AG04450 (cell line): ENCODE measurements at places on chromosomes 4 and X.

GRCh38 chr4:175339100-175339707, 421.0 kb downstream of the ADAM29 start:
- DNase-seq: no peak

DNA sequence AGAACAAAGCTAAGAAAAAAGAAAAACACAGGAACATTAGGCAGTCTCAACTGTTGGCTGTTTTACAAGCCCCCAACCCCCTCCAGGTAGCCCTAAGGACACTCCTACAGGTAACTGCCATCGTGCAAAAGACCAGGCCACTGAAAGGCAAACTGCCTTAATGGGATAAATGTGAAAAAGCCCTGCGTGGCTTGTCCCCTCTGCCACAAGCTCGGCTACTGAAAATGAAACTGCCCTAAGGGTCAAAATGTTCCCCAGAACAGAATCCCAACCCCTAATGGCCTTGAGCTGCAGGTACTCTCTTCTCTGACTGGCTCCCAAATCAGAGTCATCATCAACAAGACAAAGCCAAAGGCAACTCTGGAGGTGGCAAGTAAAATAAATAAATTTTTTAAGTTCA, 84.8 kb downstream of the MSN start:
- no peak for DNase-seq

DNA sequence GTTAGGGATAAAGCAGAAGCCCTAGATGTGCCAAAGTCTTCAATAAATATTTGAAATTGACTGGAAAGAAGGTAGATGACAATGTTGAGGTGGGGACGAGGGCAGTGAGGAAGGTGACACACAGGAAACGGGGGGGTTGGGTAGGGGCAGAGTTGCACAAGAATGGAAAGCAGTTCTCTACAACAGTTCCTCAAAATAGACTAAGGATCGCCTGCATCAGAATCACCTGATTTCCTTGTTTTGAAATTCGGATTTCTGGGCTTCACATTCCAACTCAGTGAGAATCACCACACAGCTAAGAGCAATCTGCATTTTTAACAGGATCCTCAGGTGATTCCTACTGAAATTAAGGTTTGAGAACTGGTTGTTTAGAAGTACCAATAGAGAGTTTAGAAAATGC, 70.6 kb downstream of the ARFIP1 start:
- DNase-seq: no peak

DNA sequence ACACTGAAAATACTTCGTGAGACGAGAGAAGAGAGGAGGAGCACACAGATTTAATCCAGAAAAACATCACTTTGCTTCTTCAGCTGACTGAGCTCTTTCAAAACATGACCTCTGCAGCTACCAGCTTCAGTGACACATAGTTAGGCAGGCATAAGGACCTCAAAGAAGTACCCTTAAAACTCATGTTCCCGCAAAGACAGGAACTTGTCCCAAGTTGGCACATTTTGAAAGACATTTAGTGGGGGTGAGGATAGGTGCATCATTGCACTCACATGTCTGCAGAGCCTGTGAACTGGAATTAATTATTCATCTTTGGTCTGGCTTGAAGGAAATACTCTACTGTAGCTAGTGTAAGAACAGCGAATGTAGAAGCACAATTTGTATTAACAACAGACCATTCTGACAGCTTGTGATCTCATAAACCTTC, 221.8 kb downstream of the MGST2 start:
- no peak for DNase-seq

DNA sequence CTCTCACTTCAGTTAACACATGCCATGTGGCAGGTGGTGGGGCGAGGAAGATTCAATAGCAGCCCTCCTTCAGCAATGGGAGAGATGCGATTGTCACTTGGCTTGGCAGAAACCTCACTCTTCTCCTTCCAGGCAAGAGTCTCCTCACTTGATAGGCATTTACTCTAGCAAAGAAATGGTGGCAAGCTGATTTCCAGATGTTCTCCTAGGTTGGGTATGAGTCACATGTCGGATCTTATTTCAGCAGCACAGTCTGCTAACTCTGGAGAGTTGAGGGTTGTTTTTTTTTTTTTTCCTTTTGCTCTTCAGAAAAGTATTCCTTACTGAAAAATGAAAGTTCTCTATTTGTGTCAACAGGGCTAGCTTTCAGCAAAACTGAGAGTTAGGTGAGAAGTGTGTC, 119.5 kb upstream of the CHRDL1 start:
- peak; percentile 4 for DNase-seq

- DNase-seq: no peak
Observed at GRCh38 chrX:132146456-132146855, 18.6 kb upstream of the FRMD7 start.

- DNase-seq: no peak
Observed at GRCh38 chr4:143713955-143714625, 13.6 kb upstream of the FREM3 start.

DNA sequence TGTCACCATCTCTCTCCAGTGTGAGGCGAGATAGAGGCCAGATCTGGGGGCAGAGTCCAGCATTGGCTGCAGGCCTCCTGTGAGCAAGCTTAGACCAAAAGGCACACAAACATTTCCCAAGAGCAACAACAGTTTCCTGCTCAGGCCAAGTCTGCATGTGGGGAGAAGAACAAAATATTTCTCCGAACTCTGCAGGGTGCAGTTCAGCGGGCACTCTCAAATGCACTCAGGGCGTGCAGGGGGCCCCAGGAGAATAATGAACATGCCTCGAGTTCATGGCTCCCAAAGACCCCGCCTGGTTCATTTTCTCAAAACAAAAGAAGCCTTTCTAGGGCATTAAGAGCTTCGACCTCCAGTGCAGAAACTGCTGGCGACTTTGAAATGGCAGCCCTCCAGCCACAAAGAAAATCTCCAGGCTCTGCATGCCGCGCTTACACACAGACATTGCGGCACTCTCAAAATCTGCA, 57.8 kb upstream of the HELT start:
- no peak for DNase-seq
